ENCODE measurements at places on chromosomes 6 and 20.

- no peaks in the 10 kb centered on the region for H3K4me1 ChIP-seq
- no peak overlapping the region for H3K27ac ChIP-seq
- H3K27me3 ChIP-seq: no peaks in the 10 kb centered on the region
- no peaks in the 10 kb centered on the region for H3K36me3 ChIP-seq
- H3K4me3 ChIP-seq: no peak overlapping the region
Measured at GRCh38 chr6:165636402-165637048, 26.5 kb downstream of the PDE10A start.

- peaks cover 27% of the 10 kb centered on the region for H3K4me1 ChIP-seq
- H3K27ac ChIP-seq: peak overlapping the region; percentile 72
- peaks cover 43% of the 10 kb centered on the region for H3K36me3 ChIP-seq
- peak; percentile 78 for DNase-seq
- no peaks in the 10 kb centered on the region for H3K27me3 ChIP-seq
Measured at GRCh38 chr6:31559958-31560696, 12.0 kb upstream of the LTA start.

- no peaks in the 10 kb centered on the region for H3K4me1 ChIP-seq
- DNase-seq: no peak
- H3K27me3 ChIP-seq: no peaks in the 10 kb centered on the region
- H3K4me3 ChIP-seq: no peak overlapping the region
- H3K36me3 ChIP-seq: peaks cover 14% of the 10 kb centered on the region
Measured at GRCh38 chr6:105109955-105110895, 69.6 kb downstream of the POPDC3 start.

DNA sequence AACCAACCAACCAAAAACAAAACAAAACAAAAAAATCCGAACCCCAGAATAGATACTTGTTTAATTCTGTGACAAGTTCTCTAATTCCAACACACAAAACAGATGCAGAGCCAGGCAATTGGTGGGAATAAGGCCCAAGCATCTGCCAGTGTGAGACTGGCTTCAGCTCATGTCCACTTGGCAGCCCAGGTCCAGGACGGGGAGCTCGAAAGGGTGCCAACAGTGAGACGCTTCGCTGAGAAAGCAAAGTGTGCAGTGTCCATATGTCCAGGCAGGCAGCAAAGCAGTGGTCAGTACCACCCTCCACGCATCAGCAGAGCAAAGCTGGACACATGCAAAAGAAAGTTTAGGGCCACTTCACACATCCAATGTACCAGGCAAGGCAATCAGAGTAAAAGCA lies 102.9 kb downstream of the RALGAPA2 start:
- H3K27ac ChIP-seq: no peak overlapping the region
- DNase-seq: no peak
- no peaks in the 10 kb centered on the region for H3K36me3 ChIP-seq
- no peaks in the 10 kb centered on the region for H3K4me1 ChIP-seq
- no peak overlapping the region for H3K4me3 ChIP-seq

DNA sequence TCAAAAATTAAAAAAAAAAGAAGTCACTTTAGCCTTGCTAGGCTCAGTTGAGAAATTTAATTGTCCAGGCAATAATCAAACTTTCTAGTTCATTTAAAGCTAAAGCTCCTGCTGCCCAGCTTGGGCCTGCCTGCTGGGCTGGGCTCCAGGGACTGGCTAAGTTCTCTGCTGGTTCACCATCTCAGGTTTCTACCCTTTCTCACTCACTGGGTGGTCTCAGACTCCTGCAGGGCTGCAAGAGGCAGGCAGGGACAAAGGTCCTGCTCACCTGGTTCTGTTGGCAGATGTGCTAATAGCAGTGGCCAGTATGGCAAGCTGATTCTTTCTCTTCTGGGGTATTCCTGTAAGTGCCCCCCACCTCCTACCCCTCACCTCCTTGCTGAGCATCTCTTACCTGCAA lies 21.2 kb upstream of the RTF2 start:
- no peak overlapping the region for H3K4me3 ChIP-seq
- H3K4me1 ChIP-seq: no peaks in the 10 kb centered on the region
- DNase-seq: no peak
- H3K27ac ChIP-seq: no peak overlapping the region

DNA sequence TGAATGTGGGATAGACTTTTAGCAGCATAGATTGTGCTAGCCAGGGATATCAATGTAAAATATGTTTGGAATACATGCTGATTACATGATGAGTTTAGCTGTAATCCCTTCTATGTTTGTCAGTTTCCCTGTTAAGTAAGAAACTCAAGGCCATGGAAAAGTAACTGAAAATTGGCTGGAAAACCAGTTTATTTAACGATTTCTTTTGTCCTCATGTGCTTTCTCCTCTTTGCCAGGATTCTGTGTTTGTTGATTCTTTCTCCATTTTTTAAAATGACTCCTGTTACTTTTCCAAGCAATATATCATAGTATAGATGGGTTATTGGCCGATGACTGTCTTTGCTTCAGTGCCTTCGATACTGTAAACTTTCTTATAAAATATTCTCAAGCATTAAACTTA lies 87.5 kb downstream of the SAMD5 start:
- H3K27me3 ChIP-seq: peaks cover 3% of the 10 kb centered on the region
- H3K4me3 ChIP-seq: no peak overlapping the region

DNA sequence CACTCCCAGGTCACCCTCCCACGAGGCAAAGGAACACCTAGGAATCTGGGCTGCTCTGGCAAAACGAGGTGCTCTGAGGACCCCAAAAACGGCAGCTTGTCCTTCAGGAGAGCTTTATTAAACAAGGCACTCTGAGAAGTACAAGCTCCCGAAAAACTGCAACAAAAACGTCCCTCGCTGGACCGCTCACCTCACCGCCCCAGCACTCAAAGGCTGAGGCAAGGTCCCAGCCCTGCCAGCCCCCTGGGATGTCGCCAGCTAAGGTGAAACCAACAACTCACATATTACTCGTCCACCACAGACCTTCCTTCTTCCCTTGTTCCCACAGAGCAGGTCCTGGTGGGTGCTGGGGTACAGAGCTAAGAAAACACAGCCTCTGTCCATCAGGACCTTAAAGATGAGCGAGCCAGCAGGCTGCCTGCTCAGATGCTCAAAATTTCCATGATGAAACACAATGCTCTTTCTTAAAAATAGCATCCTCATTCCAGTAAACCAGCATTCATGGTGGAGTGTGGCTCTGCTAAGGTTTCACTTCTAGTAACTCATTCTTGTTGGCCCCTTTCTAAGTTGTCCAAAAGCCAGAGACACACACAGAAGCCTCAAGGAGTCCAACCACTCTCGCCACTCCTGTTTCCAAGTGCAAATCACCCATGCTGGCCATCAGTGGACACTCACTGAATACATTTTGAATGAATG lies 35.9 kb downstream of the ATP9A start:
- H3K4me3 ChIP-seq: no peak overlapping the region
- H3K36me3 ChIP-seq: no peaks in the 10 kb centered on the region
- no peaks in the 10 kb centered on the region for H3K4me1 ChIP-seq

- no peaks in the 10 kb centered on the region for H3K36me3 ChIP-seq
- no peak overlapping the region for H3K27ac ChIP-seq
- no peak overlapping the region for H3K4me3 ChIP-seq
- DNase-seq: no peak
Measured at GRCh38 chr6:70124882-70125545, 177.9 kb downstream of the COL9A1 start.

- no peaks in the 10 kb centered on the region for H3K36me3 ChIP-seq
- DNase-seq: no peak
- no peak overlapping the region for H3K4me3 ChIP-seq
- H3K27ac ChIP-seq: no peak overlapping the region
Measured at GRCh38 chr6:88566746-88567534, 396.5 kb downstream of the RNGTT start.

DNA sequence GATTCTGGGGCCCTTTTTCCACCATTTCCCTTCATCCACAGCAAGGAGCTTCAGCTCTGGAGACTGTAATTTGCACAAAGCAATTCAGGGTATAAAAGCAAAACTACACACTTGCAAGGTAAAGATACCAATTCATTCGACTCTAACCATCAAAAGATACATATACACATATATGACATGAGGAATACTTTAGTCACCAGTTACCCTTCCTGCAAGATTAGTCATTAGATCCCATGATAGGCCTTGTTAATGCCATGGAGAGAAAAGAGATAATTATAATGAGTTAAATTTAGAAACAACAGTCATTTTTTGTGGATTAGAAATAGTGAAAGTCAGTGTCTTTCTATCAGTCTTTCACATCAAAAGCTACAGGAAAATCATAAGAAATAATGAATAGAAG lies 204.2 kb downstream of the KCNQ5 start:
- peaks cover 22% of the 10 kb centered on the region for H3K4me1 ChIP-seq
- peak overlapping the region; percentile 16 for H3K27ac ChIP-seq
- H3K27me3 ChIP-seq: no peaks in the 10 kb centered on the region
- no peaks in the 10 kb centered on the region for H3K36me3 ChIP-seq
- no peak for DNase-seq

- no peaks in the 10 kb centered on the region for H3K36me3 ChIP-seq
- no peaks in the 10 kb centered on the region for H3K27me3 ChIP-seq
- no peaks in the 10 kb centered on the region for H3K4me1 ChIP-seq
- no peak overlapping the region for H3K27ac ChIP-seq
Measured at GRCh38 chr20:47801079-47801478, 15.8 kb upstream of the SULF2 start.

DNA sequence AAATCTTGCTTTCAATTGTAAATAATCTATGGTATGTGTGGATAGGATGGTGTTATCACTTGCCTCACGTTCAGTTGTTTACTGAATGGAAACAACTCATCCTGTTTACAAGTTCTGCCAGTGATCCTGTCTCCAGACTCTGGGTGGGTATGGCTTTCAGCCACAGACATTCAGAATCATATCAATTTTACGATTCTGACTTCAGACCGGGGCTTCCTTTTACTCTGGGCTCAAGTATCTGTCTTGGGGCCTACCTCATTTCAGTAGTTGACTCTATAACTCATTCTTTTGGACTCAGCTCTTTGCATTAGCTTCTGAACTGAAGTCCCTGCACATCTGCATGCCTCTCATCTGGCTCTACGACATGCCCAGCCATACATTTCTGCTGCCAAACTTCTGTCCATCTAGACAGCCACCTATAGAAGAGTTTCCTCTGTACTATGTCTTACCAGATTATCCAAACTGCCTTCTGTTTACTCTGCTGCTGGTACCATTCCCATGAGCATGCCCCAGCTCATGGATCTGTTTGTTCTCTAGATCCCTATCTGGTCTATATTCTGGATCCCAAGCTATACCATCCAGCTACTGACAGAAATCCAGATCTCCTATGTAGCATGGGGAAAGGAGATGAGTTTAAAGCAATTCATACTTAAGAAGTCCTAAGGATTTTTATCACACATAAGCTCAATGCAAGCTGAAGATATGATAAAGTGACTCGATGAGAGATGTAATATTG lies 34.3 kb downstream of the FYN start:
- no peak overlapping the region for H3K4me3 ChIP-seq
- no peaks in the 10 kb centered on the region for H3K36me3 ChIP-seq
- no peak for DNase-seq
- H3K4me1 ChIP-seq: peaks cover 2% of the 10 kb centered on the region
- H3K27me3 ChIP-seq: no peaks in the 10 kb centered on the region

- H3K27me3 ChIP-seq: no peaks in the 10 kb centered on the region
- no peak for DNase-seq
- H3K36me3 ChIP-seq: no peaks in the 10 kb centered on the region
- H3K27ac ChIP-seq: no peak overlapping the region
- no peak overlapping the region for H3K4me3 ChIP-seq
Measured at GRCh38 chr6:45415788-45416518, 38.2 kb upstream of the SUPT3H start.

All from RWPE2 (cell line).